ENCODE measurements at places on chromosomes 1 and 21. TPM values are rescaled to one million over a fixed set of nuclear protein-coding genes. Genes with fewer than 3 reads are reported as not detected.
A peak's percentile ranks its signal among the peaks of the same experiment; 100 is the strongest.

DNA sequence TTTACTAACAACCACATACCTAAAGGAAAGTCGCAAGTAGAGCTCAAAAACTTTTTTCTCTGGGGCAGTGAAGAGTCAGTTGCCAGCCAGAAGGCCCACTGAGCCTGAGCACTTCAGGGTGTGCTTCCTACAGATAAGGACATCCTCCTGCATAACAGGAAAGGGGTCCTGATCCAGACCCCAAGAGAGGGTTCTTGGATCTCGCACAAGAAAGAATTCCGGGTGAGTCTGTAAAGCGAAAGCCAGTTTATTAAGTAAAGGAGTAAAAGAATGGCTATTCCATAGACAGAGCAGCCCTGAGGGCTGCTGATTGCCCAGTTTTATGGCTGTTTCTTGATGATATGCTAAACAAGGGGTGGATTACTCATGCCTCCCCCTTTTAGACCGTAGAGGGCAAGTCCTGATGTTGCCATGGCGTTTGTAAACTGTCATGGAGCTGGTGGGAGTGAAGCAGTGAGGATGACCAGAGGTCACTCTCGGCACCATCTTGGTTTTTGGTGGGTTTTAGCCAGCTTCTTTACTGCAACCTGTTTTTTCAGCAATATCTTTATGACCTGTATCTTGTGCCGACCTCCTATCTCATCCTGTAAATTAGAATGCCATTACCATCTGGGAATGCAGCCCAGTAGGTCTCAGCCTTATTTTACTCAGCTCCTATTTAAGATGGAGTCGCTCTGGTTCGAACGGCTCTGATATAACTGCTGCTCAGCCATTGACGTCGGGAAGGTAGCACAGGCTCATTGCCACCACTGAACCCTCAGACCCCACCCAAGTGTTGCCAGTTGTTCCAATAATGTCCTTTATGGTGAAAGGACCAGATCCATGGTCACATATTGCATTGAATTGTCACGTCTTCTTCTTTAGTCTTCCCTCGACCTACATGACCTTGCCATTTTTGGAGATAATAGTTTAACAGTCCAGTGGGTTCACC lies 96.6 kb upstream of the ERRFI1 start:
- no peak for DNase-seq

- peak; percentile 56 for DNase-seq
Observed at GRCh38 chr1:179586107-179586823, 5.4 kb upstream of the TDRD5 start.

GRCh38 chr1:25647863-25648262 lies 31.3 kb downstream of the MAN1C1 start:
- DNase-seq, result no peak

DNA sequence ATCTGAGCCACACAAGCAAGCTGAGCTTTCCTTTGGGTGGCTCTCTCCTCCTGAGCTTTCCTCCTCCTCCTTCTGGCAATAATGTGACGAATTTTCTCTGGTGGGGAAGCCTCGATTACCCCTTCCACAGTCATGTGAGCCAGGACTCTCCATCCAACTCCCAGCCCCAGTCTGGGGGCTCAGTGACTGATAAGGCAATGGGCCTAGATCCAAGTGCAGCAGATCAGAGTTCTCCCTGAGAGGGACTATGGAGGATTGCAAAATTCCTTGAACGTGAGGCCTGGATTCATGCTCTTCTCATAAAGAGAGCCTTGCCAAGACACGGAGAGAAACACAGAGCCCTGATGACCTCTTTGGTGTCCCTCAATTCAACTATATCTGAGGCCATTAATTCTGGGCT lies 31.3 kb upstream of the TRIM67 start:
- no peak for DNase-seq

DNA sequence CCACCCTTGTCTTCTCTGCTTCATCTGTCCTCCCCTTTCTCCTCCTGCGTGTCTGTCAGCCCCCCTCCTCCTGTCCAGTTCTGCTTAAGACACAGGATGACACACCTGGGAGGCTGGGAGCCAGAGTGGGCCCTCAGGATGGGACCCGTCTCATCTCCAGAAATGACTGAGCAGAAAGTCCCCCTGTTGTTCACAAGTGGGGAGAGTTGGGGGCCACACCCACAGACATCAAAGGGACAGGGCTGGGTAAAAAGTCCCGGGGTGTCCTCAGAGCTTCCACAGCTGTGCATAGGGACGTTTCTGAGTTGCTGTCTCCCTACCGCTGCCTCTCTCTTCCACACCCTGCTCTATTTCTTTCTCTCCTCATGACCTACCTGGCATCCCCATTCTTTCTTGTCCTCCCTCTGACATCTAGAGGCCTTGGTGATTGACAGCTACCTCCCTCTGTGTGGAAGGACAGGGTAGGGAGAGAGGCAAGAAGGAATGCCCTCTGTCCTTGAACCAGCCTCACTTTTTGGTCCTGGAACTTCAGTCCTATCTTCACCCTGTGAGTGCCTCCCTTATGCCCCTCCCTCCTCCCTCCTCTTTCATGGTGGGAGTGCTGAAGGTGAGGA lies 19.5 kb upstream of the SH2D2A start:
- no peak for DNase-seq

- no peak for DNase-seq
Observed at GRCh38 chr1:16409536-16410152, 27.6 kb downstream of the SPATA21 start.

- no peak for DNase-seq
Observed at GRCh38 chr1:201264072-201264471, 19.2 kb upstream of the PKP1 start.

DNA sequence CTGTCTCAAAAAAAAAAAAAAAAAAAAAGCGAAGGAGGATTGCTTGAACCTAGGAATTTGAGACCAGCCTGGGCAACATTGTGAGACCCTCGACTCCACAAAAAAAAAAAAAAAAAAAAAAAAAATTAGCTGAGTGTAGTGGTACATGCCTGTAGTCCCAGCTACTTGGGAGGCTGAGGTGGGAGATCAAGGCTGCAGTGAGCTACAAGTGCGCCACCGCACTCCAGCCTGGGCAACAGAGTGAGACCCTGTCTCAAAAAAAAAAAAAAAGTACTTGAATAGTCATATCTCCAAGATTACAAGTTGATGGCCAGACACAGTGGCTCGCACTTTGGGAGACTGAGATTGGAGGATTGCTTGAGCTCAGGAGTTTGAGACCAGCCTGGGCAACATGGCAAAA lies 27.4 kb downstream of the ENO1 start:
- DNase-seq, result no peak

DNA sequence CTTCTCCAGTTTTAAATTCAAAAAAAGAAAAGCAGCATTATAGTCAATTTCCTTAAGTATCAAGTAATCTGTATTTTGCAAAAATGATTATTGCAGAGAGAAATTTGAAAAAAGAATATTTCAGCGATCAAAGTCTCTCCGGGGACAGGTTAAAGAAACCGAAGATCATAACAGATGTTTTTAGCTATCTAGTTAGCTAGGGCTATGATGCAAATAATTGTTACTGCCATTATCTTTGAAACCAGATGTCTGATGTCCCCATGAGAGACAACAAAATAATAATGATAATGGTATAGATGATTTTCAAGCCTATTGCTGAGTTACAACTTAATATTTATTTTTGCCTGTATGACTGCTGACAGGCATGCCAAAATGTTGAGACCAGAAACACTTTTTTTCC lies 1326.0 kb downstream of the PLA2G4A start:
- DNase-seq, result no peak

DNA sequence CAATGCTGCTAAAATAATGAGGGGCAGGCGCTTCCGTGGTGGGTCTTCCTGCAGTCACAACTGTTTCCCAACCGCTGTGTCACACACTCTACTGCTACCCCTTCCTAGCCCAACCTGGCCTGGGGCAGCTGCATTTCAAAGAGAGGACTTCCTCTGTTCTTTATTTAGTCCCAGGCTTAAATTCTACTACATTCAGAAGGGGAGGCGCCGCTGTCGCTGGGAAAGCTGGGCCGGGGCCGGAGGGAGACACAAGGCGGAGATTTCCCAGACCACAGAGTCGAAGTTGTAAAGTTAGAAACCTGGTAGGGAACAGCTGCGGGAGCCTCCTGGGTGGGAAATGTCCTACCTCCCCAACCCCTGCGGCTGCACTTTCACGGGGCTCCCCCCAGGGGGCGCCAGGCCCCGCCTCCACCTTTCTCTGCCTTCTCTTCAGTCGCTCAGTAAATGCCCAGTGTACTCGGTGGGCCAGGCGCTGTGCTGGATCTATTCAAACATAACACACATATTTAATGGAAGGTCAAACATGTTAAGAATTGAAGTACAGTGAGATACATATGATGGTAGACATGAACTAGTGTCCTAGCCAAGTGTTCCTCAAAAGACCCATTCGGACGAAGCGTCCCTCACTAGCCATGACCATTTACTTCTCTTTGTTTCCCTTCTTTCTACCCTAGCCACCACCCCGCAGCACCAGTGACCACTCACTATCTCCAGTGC lies 23.1 kb downstream of the DYRK3 start:
- DNase-seq, result peak; percentile 71

GRCh38 chr1:243434594-243434993 lies 178.8 kb downstream of the SDCCAG8 start:
- no peak for DNase-seq

- no peak for DNase-seq
Observed at GRCh38 chr1:215276582-215276981, 194.0 kb downstream of the KCNK2 start.

- no peak for DNase-seq
Observed at GRCh38 chr1:48807554-48808260, 31.0 kb upstream of the BEND5 start.

DNA sequence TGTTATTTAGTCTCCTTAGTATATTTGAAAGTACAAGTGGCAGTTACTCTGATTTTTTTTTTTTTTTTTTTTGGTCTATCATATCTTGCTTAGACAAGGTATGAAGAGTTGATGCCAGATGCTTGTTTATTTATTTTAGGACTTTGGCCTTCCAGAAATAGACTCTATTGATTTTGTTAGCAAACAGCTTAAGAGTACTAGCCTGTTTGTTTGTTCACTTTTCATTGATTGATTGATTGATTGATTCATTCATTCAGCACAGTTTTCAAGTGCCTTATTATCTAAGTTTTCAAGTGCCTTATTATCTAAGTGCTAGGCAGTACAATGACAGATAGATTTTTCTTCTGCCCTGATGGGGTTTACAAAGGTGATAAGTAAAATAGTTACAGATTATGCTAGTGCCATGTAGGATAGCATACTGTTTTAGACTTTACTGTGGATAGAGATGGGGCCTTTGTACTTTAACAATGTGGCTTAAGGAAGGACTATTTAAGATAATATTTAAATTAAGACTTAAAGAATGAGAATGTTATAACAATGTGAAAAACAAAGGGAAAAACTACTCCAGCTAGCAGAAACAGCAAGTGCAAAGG lies 50.5 kb downstream of the MTF2 start:
- no peak for DNase-seq

- no peak for DNase-seq
Observed at GRCh38 chr1:225834417-225835329, 24.7 kb downstream of the EPHX1 start.

- no peak for DNase-seq
Observed at GRCh38 chr1:157152510-157152909, 14.3 kb upstream of the ETV3 start.

DNA sequence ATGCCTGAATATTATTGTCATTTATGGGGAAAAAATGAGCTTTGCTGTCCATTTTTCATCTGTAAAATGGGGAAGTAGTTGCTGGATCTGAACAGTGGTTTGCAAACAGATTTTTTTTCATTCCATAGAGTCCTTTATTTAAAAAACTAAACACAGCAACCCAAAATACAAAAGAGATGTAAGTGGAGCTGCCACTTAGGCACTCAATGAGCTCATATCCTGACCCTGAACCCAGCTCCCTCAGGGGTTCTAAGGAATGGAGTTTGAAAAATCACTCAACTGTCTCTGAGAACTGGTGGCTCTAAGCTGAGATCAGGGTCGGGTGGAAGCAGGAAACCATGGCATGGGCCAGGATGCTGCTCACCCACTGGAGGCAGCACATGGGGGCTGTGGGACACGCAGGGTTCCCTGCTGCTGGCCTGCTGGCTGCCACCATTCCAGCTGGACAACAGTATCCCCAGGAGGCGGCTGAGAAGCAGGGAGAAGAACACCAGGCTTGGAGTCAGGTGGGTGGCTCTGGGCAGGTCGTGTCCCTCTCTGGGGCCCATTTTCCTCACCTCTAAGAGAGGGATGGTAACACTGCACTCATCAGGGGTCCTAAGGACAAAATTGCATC lies 9.6 kb upstream of the ECE1 start:
- DNase-seq, result no peak

DNA sequence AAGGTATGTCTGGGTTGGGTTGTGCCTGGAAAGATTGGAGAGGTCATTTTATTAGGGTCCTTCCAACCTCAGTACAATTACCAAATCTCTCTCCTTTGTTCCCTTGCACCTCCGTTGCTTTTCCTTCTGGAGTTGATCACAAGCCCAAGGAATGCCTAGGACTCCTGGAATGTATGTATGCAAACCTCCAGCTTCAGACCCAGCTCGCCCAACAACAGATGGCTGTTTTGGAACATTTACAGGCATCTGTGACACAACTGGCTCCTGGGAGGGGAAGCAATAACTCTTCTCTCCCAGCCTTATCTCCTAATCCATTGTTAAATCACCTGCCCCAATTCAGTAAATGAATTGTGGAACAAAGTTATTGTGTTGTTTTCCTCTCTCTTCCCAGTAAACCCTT lies 8.3 kb downstream of the TSACC start:
- DNase-seq, result no peak

DNA sequence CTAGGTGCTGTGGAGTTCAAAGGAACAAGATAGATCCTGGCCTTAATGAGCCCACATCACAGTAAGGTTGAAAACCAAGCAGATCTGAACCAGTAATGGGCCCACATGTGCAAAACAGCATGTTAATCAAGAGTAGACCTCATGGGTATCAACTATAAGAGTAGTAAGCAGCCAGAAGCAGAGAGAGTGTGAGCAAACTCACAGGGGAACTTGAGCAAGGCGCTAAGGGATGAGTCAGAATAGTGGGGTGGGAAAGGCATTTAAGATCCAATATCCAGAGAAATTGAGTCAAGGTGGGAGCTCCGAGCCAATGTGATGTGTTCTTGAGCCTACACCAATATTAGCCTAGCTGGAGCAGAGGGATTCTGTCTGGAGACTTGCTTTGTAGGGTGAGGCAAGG lies 52.4 kb upstream of the GJA5 start:
- no peak for DNase-seq

DNA sequence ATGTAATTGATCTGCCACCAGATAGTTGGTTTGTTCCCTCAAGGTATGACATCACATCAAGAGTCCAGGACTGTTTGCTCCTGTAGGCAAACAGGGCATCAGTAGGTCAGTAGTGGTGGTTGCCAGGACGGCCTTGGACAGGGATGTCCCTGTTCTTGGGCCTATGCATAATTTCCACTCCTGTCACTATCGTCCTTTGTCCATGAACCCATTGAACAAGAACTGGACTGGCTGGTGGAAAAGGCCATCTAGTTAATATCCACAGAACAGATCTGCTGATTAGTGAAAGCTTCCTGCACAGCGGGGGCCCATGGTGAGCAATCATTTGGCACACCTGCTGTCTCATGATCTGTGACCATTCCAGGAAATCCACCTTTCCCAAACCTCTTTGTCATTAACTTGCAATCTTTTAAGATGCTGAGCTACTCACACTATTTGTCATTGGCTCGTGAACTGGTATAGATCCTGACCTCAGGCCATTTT lies 12.4 kb upstream of the BSDC1 start:
- DNase-seq, result no peak

APOBEC4 gene
- total RNA-seq, result 3.0 TPM

VWA5B1 gene
- total RNA-seq, result 0.30 TPM

HMCN1 gene
- total RNA-seq, result 28.0 TPM

DYNLT5 gene
- total RNA-seq, result 5.9 TPM

RBM11 gene
- 2.6 TPM for total RNA-seq

IFNGR2 gene
- 83.5 TPM for total RNA-seq

NEXN gene
- total RNA-seq, result 16.5 TPM

SLC9C2 gene
- total RNA-seq, result 1.4 TPM

CR1 gene
- 21.5 TPM for total RNA-seq

TRIM17 gene
- total RNA-seq, result 2.6 TPM

SYT6 gene
- not detected for total RNA-seq

KIF26B gene
- 1.2 TPM for total RNA-seq

Measured in lower lobe of right lung (tissue), 2 donors.